Suprapubic skin (tissue), 4 donors: ENCODE measurements at places on chromosomes 13 and 19.

DNA sequence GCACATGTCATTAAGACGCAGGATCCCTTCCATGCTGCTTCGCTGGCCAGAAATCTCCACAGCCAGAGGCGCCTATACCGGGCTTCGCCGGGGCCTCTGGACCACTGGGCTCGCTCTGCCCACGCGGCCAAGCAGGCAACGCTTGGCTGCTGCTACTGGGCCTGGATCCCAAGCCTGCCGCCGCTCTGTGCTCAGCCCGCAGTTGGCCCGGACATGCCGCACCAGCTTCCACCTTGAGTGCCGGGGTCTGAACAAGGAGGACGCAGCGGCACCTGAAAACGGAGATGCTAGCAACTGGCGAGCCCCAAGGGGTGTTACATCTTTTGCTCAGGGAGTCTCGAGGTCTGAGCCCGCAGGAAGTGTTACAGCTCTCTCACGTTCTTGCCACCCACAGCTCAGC lies 409.9 kb upstream of the SGCG start:
- DNase-seq: no peak

DNA sequence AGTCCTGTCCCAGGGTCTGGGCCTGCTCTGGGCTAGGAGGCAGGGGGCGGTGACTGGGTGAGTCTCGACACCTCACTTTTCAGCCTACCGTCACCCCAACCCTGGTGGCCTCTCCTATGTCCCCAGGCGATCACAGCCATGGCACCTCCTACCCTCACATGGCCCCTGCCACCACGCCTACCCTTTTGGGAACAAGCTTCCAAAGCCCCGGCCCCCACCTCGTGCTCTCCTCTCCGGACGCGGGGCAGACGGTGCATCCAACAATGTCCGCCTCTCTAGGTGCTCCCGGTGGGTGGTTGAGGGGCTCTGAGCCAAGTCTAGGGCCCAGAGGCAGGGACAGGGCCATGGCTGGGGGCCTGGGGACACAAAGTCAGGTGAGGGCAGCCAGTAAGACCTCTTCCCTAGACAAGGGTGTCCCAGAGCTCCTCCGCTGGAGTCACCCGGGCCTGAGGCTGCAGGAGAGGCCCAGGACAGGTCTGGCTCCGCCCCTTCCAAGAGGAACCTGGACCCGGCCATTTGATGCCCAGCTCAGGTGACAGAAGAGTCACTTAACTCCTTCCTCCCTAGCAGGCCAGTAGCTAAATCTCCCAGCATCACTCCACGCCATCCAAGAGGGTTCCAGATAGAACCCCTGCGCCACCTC lies at the start of gene SYNE4:
Gene SYNE4, minus strand, starts transcription at position 478 of the 643 bp plus-strand sequence. Its CDS starts 132 bp downstream, at position 346.
- DNase-seq: no peak

GRCh38 chr13:31282741-31283455 lies 83.1 kb downstream of the B3GLCT start:
- no peak for DNase-seq

- no peak for DNase-seq
Measured at GRCh38 chr13:25046985-25047511, 48.9 kb upstream of the PABPC3 start.

GRCh38 chr13:33401238-33401637 lies 115.7 kb upstream of the STARD13 start:
- DNase-seq: no peak

- no peak for DNase-seq
Measured at GRCh38 chr13:91280801-91281200, 66.7 kb upstream of the MIR17HG start.

DNA sequence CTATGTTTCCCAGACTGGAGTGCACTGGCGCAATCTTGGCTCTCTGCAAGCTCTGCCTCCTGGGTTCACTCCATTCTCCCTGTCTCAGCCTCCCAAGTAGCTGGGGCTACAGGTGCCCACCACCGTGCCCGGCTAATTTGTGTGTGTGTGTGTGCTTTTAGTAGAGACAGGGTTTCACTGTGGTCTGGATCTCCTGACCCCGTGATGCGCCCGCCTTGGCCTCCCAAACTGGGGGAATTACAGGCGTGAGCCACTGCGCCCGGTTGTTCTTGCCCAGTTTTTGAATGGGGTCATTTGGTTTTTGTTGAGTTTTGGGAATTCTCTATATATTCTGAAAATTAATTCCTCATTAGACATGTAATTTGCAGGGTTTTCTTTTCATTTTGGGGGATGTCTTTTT lies 238.4 kb upstream of the PRR20A start:
- DNase-seq: no peak

DNA sequence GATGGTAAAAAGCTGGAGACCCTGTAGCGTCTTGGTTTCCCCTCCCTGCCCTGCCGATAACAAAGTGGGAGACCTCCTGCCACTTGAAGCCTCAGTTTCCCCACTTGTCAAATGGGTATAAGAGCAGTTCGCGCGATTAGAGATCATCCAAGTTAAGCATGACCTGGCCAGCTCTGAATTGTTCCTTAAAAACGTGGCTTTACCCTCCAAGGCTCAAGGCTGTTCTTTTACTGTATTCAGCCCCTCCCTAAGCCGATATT lies 421 bp downstream of the TNPO2 start:
- no peak for DNase-seq

DNA sequence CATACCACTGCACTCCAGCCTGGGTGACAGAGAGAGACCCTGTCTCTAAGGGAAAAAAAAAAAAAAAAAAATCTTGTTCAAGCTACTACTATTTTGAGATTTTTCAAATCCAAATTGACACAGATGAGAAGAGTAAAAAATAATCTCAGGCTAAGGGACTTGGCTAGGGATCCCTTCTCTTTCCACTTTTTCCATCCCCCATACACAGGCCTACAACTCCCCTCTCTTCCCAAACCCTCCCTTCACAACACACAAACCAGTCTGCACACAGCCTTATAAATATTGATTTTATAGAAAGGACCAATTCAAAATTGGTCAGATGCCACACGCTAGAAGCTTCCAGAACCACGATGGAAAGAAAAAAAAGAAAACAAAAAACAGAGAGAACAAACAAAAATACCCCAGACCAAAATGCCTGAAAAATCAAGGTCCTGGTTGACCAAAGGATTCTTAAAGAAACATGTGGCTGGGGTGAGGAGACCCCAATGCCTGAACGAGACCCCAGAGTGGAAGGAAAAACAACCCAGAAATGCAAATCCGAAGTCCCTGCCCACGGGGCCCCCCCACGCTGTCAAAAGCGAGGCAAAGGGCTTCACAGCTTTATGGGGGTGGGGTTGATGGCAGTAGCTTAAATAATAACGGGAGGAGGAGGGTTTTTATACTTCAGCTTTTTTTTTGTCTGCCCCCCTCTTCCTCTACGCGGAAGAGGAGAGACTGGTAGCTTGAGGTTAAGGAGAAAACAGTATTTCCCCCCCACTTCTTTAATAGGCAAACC lies 18.1 kb downstream of the QPCTL start:
- no peak for DNase-seq

GRCh38 chr13:99629641-99630040 lies 128.4 kb downstream of the TM9SF2 start:
- DNase-seq: no peak

- no peak for DNase-seq
Measured at GRCh38 chr13:110109910-110110309, 197.0 kb downstream of the COL4A1 start.
